ENCODE measurements at places on chromosomes 6 and 20.
A peak's percentile ranks its signal among the peaks of the same experiment; 100 is the strongest.

DNA sequence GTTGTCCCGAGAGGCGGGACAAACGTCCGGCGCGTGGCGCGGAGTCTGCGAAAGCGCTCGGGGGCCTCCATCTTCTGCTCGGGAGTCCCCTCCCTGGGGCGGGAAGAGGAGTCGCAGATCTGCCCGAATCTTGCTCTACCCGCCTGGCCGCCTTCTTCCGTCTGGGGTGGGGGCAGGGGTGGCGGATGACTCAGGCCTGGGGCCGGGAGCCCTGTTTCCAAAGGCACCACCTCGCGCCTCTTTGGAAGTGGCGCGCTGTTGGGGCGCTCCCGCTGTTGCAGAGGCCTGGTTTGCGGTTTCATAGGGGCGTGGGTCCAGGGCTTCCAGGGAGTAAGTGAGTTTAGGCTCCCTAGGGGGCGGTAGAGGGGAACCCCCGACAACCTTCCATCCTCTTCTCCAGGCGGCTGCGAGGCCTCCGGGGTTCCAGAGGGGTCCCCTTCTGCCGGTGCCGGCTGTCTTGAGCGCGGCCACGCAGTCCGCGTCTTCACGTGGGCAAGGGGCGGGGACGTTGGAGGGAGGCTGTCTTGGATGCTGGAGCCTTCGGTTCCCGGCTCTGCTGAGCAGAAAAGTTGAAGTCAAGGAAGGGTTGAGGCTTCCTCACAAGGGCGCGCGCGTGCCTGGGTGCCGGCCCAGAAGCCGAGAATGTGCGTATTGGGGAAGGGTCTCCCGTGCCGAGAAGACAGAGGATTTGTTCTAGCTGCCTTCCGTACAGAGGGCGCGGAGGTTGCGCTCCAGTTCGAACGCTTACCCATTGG lies 2.6 kb upstream of the TFAP2C start:
- DNase-seq, result no peak

DNA sequence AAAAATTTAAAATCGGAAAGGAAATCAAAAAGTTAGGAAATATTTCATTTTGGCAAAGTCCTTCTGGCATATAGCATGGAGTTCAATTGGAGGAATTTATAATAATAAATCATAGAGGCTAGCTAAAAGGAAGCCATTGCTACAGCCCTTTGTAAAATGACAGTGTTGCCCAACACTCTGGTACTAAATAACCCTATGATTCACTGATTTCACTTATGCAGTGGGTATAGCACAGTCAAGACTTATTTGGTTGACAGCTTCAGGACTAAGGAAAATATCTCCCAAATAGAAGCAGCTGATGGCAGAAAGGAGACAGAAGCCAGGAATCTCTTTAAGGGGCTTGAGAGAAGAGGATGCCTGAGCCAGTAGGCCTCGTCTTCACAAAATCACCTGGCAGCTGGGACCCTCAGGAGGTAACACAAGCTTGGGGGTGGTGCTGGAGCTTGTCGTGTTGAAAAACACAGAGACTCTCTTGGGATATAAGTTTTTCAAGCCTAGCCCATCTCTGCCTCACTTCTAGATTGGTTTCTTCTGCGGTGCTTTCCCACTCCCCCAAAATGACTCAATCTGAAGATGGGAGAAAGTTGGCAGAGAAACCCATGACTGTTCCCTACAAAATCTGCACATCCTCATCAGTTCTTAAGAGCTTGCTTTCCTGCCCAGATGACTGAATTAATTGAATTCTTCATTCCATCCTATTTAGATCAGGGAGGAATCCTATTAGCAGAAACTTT lies 38.4 kb upstream of the EYA4 start:
- no peak for DNase-seq

DNA sequence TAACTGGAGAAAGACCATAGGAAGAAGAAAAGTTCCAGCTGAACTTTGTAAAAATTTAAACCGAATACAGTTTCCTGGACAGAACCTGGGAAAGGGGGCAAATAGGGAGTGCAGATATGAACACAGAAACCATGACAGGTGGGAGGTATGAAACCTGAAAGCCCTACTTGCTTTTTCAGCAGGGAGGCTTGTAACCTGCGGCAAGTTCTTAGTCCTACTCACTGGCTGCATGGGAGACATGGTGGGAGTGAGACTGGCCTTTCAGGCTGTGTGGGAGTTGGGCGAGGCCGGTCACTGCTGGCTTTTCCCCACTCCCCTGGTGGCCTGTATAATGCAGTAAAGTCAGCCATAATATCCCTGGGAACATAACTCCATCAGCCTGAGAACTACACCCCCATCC lies 54.2 kb downstream of the ROS1 start:
- DNase-seq, result no peak

DNA sequence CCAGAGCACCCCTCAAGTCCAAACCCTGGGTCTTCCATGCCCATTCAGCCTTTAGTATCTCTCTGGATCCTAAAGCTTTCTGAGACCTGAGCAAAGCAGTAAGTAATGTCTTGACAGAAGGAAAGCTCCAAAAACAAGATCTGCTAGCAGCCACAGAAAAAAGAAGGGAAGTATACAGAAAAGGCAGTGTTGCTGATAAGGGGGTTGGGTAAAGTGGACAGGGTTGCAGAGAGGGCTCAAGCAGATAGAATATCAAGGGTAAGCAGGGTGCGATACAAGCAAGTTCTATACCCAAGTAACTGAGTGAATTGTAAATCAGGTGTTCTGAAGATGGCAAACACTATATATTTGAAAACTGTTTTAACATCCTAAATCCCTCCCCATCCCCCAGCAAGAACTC lies 113.4 kb upstream of the CARMIL1 start:
- no peak for DNase-seq

DNA sequence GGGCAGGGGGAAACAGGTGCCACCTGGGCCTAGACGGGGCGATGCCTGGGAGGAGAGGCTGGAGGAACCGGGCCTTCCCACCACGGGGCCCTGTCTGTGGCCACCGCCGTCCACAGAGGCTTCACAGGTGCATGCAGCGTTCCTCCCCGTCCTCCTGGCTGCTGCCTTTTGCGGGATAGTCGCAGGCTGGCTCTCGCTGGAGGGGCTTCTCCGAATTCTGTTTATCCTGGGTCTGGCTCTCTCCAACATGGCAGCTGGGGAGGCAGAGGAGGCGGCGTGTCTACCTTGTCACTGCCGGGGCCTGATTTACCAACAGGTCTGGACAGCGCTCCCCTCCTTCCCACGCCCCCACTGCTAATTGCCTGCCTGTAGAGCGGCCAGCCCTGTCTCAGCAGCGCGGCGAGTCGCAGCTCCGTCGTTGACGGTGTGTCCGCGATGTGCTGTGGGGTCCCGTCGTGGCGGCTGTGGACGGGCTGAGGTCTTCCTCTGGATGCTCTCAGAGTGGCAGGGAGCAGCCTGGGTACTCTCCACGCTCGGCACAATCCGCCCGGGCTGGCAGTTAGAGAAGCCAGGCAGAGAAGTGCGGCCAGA lies 262.9 kb downstream of the TAF4 start:
- DNase-seq, result no peak

DNA sequence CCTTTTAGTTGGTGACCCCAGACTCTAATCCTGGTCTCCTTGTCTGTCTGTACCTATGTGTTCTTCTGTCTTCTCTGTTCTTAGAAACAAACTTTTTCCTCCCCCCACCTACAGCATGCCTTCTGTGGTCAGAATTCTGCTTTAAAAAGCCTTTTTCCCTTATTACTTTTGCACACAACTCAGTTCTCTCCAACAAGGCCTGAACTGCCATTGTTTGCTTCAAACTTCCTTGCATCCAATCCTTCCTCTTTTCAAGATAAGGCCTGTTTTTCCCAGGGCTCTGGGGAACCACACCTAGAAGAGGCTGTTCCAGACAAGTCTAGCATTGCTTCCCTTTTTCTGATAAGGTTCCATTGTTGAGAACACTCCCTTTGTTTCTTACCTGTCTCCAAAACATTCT lies 22.2 kb upstream of the NCOA3 start:
- DNase-seq, result no peak

- no peak for DNase-seq
These were observed 175.9 kb downstream of the SOX4 start for GRCh38 chr6:21769405-21769861.

DNA sequence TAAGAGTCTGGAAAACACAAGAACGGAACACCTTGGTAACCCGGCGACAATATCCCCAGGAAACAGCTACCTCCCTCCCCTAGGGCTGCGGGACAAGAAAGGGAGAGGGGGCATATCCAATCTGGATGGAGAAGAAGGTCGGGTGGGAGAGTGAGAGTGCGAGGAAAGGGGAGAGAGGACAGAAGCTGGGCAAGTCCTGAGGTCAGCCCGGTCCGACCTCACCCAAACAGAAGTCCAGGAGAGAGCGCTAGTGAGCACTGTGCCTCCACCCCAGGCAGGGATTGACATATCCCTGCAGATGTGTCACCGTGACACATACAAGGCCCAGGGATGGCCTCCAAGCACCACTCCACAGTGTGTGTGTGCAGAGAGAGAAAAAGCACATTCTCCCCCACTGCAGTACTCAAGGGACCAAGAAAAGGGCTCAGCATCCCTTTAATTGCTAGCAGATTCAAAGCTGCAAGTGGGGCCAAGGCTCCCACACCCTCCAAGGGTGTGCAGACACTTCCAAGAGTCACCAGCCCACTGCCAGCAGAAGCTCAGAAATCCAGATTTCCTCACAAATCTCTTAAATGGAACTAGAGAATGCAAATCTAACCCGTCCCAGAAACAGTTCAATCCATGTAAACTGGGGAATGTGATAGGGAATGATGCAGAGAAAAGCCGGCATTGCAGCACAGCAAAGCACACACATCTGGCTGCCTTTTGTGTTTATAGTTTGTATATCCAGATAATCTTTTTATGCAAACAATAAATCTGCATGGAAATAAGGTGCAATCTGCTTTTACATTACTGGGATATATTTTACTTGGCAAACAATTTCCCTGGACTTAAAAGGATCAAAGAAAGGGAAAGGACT lies 3.1 kb downstream of the PXDC1 start:
- DNase-seq, result peak; percentile 14

GRCh38 chr6:26359765-26360164 lies 5.2 kb upstream of the BTN3A2 start:
- DNase-seq, result no peak

GRCh38 chr6:101224751-101225150 lies 168.8 kb upstream of the GRIK2 start:
- no peak for DNase-seq

GRCh38 chr6:70282919-70283461 lies 19.9 kb downstream of the COL9A1 start:
- DNase-seq, result no peak

GRCh38 chr6:45450831-45451230 lies 73.1 kb upstream of the SUPT3H start:
- DNase-seq, result no peak

DNA sequence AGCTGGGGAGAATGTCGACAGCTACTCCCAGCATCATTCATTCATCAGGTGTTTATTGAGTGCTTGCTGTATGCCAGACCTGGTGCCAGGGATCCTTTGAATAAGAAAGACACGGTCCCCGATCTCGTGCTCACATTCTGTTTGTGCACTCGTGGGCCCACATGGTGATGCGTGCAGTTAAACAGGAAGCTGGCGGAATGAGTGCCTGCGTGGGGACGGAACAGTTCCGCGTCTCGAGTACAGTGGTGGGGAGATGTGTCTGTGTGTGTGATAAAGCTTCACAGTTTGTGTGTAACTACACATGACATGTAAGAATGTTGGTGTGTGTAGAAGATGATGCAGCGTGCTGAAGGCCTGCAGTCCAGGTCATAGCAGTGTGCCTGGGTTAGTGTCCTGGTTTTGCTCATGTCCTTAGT lies 6.5 kb downstream of the RBM38 start:
- no peak for DNase-seq
